ENCODE measurements at places on chromosomes 6 and 20.

DNA sequence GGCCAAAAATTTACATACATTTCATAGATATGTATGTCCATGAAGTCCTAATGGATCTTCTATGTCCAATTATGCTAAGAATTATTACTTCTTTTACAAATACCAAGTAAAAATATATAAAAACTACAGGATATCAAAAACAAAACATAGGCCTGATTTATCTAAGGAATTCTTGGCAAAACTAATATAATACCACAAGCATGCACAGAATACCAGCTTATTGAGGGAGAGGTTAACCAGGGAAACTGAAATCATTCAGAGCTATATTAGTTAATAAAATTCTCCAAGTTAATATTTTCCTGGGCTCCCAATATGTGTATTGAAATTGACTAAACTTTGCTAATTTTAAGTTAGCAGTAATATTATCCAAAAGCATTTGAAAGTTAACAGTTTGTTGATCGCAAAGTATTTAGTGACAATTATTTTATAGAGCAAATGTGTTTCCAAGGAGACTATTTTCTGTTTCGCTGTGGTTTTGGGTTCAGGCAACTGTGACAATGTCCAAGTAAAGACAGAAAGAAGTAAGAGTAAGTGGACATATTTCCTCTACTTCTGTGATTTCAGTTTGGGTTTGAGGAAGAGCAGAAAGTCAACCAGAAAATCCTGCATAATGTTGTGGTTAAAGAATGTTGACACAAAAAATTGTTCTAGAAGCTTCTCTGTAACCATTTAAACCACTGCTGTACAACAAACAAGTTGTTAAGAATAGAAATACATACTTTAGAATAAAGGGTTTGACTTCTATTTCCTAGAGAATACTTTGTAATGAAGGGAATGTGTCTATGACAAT is 167.4 kb downstream of the COL21A1 start:
- DNase-seq: no peak

GRCh38 chr20:10179574-10180298 is 38.9 kb upstream of the SNAP25 start:
- peak; percentile 72 for DNase-seq

DNA sequence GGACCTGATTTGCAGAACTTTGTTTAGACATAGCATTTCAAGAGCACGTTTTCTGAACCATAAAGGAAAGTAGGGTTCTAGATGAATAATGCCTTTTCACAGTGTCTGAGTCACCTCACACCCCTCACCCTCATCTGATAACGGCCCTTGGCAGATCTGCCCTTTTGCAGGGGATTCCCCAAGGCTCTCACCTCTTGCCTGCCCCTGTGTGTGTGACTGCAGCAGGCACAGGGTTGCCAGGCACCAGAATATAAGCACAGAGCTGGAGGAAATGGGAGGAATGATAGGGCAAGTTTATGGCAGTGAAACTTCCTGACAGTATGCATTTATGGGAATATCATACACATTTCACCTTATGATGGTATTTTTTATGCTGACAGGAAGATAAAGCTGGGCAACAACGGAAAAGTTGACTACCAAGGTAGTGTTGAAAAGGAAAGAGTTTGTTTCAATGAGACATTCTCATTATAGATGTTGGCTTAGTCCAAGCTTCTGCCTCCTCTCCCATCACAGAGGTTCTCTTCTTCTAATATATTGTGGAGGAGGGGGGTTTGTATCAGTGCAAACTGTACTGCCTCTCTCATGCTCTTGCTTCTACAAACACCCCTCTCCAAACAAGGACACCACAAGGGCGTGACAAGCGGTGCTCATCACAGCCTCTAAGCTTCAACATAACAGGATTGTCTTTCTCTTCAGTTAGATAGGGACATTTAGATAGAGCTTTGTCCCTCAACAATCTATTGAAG is 101.5 kb upstream of the BACH2 start:
- peak; percentile 66 for DNase-seq

GRCh38 chr6:144378437-144378836 is 93.3 kb downstream of the UTRN start:
- no peak for DNase-seq

DNA sequence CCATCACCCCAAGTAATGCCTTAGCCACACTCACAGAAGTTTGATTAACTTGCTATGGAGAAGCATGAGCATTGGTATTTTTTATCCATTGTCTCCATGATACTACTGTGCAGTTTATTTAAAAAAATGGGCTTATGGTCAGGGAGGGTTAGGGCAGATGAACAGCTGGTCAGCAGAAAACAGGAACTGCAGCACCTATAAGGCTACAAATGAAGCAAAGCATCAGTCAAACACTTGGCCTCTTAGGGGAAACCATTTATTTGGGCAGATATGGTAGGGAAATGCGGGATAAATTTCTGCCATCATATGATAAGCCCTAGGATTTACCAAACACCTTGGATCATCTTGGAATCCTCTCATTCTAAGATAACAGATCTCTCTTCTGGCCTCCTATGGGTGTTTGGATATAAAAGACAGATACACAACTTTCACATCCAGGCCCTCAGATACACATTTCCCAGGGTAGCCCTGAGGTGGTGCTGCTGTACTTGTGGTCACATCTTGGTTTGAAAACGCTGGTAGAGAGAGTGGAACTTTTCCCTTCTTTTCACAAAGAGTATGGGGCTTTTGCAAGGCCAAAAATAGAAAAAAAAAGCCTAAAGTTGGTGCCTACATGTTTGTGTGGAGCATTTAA is 42.8 kb upstream of the AHI1 start:
- no peak for DNase-seq

DNA sequence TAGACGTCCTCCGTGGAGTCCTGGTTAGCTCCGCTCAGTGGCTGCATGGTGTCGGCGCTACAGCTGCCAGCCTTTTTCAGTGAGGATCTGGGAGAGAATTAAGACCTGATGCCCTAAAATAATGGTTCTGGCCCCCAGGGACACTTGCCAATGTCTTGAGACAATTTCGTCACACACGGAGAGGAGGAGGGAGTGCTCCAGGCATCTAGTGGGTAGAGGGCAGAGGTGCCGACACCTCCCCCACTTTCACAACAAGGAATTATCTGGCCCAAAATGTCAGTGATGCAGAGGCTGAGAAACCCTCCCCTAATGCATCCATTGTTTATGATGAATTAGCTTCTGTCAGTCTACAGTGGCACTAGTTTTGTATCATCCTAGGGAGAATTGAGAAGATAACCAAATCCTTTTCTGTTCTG is 24.4 kb downstream of the TMEM181 start:
- DNase-seq: no peak

- no peak for DNase-seq
Observed at GRCh38 chr6:154579046-154579445, 68.6 kb upstream of the CNKSR3 start.

DNA sequence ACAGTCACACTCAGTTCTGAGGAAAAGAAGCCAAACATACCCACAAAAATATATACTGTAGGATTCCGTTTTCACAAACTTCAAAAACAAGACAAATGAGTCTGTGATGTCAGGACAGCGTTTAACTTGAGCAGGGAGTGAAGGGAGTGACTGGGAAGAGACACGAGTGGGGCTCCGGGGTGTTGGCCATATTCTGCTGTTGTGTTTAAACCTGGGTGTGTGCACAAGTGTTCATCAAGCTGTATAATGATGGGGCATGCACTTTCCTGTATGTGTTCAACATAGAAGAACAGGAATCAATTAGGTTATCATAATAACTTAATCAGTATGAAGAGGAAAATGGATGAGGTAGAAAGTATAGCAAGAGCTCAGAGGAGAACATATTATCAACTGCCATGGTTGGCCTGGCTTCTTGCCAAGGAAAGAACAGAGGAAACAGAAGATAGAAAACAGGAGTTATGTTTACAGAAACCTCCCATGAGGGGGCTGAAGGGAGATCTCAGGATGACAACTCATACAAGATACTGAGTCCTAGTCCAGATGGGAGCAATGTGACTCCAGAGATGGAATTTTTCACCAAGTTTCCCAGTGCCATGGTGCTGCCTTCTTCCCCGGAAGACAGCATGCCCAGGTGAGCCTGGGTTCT is 15.1 kb upstream of the AFDN start:
- no peak for DNase-seq

DNA sequence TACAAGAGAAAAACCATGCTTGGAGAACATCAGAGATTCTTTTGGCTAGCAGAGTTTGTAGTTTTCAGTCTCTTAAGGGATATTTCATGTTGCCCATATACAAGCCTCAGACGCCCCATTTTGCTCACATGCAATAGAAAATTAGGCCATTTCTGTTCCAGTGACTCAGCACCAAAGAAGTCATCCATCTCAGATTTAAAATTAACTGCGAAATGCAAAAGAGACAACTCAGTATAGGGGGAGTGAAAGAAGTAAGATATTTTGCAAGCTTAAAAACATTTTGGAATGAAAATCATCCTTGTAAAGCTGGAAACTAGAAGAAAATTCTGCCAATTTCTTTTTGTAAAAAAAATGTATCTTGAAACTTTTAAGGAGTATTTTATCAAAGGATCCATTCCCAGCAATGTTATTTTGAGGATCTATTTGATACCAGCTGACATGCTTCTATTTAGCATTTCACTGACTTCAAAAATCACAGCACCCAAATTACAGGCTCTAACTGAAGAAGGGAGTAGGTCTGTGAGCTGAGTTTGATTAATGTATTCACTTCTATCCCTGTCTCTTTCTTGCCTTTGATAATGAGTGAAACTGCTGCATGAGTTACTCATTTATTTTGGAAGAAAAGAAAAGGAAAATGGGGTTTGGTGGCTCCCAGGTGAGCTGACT is 223.7 kb upstream of the SULF2 start:
- no peak for DNase-seq

- no peak for DNase-seq
Observed at GRCh38 chr6:92196325-92196724, 1223.0 kb downstream of the EPHA7 start.

DNA sequence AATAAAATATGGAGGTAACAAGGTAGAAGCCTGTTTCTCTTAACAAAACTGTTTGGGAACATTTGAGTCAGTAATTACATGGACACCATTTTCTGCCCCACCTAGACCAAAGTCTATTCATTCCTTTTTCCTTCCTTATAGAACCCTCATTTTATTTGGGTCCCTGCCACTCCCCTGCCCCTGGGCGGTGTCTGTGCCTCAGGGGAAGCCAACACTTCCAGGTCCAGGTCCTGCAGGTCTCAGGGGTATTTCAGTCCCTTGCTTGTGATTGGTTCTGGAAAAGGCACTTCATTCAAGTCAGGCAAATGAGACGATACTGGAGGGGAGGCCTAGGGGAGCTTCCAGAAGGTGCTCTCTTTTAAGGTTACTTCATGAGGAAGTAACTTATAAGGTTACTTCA is 42.3 kb downstream of the SLC35D3 start:
- no peak for DNase-seq

- DNase-seq: no peak
Observed at GRCh38 chr6:150987371-150987828, 121.9 kb downstream of the MTHFD1L start.

GRCh38 chr6:149628875-149629510 is 19.5 kb downstream of the KATNA1 start:
- DNase-seq: no peak

DNA sequence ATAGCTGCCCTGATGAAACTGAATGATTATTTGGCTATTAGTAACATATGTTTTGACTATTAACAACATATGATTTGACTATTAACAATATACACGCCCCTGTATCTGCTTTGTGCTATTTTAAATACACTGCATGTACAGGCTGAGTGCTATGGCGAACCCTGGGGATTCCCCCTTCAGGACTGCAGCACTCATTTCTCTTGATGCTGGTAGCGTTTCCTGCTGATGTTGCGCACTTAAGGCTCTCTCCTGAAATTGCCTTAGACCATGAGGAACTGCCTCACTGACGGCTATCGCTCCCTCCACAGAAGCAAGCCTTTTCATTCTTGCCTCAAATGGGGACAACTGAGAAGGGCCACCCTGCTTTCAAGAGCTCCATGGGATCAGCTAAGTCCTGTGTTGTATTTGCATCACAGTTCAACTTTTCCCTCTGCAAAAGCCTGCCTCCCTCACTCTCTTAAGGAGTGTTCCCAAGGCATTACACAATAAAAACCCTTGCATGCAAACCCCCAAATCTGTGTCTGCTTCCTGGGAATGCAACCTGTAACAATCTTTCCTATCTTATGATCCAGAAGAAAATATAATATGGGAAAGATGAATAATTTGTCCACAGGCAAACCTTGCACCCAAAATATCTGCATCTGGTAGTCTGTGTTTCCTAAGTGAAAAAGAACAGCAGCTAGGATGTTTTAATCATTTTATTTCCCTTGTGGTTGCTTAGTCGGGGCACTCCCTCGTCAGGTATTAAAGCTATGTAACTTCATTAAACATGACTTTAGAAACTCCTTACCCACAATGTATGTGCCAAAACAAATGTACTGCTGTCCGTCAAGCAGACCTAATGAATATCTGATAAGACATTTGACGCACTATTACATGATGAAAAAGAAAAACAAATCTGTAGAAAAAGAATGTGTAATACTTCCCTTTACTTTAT is 456.4 kb downstream of the COL12A1 start:
- DNase-seq: no peak

DNA sequence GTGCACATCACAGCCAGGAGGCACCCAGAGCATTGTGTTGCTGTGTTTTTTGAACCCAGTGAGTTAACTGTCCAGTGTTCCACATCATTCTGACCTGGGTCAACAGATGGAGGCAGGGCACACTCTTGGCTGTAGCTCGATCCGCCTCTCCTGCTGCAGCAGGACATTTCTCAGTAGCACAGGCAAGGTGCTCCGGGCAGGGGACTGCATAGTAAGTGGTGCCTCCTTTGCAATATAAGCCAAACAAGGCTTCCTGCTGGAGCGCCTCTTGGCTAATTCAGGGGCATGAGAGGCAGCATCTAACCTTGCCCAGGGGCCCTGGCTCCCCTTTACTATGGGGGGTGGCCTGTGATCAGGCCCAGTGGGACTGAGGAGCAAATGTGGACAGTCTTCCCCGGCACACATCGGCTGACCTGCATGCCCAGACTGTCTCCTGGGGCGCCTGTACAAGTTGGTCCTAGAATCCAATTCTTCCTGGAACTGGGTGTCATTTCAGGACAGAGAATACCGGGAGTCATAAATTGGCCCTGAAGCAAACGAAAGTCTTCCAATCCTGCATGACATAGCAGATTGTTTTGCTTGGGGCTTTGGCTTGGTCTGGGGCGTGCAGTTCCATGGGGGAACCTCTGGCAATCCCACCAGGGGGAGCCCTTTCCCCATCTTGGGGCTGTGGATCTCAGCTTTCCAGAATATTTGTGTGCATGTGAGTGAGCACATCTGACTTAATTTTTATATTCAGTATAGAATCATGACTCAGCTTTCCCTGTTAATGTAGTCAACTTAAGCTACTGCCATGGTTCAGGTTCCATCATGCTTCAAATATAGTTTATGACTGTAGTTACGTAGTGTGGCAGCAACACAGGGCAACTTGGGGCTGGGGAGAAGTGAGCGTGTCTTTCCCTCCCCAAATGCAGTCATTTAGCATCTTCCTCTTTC is 56.0 kb upstream of the DDR1 start:
- DNase-seq: peak; percentile 94

GRCh38 chr6:23388086-23388783 is 737.8 kb upstream of the NRSN1 start:
- no peak for DNase-seq

DNA sequence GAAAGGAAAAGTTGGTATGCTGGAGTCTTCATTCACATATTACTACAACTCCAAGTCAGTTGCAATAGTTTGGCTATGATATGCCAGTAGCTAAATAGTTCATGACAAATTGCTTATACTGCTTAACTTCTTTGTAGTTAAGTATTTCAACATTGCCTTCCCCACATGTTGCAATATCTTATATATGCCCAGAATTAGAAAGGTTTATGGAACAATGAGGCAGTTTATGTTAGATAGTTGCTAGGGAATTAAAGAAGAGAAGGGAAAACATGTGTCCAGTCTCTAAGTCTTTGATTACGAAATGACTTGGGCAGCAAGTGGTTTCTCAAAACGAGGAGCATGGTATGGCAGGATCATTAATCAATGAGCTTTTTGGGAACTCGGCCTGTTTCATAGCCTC is 145.8 kb downstream of the PLCB4 start:
- DNase-seq: no peak

All from endodermal cell (in vitro differentiated cells).